ENCODE measurements at places on chromosomes 1 and 21.

GRCh38 chr1:71804140-71804539 is 478.2 kb downstream of the NEGR1 start:
- no peak for DNase-seq

DNA sequence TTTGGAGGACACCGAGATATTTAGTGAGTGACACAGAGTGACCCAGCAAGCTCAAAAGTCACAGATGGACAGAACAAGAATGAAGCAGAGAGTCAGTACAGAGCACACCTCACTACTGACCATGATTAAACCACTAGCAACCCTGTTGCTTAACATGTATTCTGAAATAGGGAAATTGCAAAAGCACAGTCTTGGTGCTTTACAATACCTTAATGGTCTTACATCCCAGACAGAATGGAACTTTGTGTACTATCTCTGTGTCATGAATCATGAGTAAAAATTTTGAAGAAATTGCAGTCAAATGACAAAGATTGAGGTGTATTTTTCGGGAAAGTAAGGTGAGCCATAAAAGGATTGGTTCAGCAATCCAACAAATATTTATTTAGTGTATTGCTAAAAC is 2.7 kb upstream of the SAMSN1 start:
- no peak for DNase-seq

- DNase-seq = no peak
Observed at GRCh38 chr21:29677326-29677725, 262.5 kb downstream of the GRIK1 start.

- DNase-seq = no peak
Observed at GRCh38 chr1:60936163-60936562, 146.2 kb upstream of the NFIA start.

GRCh38 chr1:115041654-115042053 is 12.0 kb downstream of the TSHB start:
- no peak for DNase-seq

DNA sequence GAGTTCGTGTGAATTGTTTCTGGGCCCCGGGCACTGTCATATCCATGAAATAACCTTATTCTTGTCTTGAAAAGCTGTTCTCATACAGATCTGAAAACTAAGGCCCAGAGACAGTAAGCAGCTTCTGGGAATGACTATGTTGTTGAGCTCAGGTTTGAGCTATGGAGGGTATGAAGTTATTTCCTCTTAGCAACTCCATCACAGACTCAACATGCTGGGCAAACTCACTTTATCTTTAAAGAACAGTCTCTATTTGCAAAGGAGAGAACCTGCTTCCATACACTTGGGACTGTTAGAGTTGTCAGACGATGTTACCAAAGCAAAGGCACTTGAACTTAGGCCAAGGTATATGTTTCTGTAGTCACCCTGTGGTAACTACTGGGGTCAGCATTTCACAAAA is 90.0 kb downstream of the GPR88 start:
- DNase-seq = peak; percentile 55

DNA sequence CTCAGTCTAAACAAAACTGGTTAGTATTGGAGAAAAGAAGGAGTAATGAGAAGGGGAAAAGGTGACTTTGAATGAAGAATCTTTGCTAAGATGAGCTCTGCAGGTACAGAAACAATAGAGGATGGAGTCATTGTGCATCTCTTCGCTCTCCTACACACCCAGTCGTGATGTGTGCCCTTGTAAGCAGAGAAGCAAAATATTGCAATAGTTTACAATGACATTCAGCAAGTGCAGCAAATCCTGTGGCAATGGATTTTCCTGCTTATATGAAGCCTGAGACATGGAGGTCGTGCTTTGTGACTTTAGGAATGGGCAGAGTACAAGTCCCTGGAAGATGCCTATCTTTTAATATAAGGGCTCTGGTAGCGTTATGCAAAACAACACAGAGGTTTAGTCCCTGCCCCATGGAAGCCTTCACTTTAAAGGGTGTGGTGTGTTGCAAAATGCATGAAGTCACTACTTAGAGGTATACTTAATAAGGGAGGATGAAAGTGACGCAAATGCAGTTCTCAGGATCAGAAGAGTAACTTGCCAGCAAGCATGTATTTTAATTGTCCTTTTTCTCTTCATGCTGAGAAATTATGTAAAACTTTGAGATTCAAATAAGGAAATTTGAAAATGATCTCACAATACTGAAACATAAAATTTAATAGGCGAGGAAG is 88.0 kb upstream of the IVNS1ABP start:
- DNase-seq = no peak

DNA sequence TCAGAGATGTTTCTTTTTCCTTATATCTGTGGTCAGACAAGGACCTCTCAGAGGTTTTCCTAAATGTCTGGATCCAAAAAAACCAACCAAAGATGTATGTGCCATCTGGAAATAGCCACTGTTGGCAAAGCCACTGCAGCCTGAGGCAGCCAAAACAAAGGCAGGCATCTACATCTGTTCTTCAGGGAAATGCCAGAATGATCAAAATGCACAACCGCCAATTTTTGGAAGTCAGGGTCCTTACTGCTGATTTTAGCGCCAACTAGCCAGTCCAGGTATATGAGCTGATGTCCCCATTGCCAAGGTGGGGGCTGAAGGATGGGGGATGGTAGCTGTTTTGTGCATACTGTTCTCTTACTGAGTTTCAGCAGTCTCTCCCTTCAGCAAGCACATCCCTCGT is 45.9 kb downstream of the SYT14 start:
- DNase-seq = no peak

DNA sequence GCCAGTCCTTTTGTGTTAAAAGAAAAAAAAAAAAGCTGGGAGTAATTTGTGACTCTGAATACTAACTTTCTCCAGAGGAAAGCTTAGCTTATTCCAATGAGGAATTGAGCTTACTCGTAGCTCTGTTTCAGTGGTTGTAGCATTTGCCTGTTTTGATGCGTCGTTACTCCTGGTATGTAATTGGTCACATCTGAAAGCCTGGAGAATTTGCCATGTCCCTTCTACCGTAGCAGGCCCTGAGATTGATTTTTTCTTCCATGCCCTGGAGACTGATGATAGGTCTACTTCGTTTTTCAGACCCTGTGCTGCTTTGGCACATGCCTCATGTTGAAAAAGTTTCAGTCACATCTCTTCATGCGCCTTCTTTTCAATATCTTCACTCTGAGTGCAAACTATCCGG is 1103.0 kb downstream of the PLA2G4A start:
- DNase-seq = no peak

DNA sequence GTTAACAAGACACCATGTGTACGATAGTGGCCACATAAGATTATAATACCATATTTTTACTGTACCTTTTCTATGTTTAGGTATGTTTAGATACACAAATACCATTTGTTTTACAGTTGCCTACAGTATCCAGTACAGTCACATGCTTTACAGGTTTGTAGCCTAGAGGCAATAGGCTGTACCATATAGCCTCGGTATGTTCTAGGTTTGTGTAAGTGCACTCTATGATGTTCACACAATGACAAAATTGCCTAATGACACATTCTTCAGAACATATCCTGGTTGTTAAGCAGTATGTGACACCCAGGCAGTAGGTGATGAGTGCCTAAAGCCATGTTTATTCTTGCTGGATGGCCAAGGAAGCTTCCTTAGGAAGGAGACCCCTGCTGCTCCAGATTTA is 111.8 kb downstream of the PAPPA2 start:
- DNase-seq = no peak

DNA sequence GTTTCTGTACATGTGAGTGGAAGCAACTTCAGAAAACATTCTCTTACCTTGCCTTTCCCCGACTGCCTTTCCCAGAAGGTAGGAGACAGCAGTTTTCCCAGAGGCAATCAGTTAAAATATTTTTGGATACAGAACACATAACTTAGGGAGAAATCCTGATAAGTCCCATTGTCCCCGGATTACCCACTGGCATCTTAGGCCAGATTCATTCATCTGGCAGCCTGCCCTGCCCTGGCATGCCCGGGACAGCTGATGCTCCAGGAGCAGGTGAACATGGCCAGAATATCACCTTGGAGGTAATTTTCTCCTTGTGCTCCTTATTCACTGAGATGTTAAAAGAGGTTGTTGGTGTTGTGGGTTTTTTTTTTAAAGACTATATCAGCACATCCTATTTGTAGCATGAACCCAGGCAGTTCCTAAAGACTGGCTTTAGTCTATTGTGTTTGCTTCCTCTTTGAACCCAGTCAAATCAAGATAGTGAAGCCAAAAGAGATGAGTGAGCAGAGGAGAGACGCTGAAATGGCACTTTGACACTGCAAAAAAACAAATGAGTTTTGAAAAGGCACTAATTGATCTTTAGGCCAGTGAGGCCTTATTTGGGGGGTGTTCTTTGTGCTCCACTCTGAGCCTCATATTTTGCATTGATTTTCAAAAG is 139.6 kb downstream of the PLPP3 start:
- no peak for DNase-seq

GRCh38 chr1:9907441-9907840 is 2.6 kb downstream of the CTNNBIP1 start:
- DNase-seq = no peak

GRCh38 chr1:98027103-98027705 is 106.4 kb upstream of the DPYD start:
- no peak for DNase-seq

DNA sequence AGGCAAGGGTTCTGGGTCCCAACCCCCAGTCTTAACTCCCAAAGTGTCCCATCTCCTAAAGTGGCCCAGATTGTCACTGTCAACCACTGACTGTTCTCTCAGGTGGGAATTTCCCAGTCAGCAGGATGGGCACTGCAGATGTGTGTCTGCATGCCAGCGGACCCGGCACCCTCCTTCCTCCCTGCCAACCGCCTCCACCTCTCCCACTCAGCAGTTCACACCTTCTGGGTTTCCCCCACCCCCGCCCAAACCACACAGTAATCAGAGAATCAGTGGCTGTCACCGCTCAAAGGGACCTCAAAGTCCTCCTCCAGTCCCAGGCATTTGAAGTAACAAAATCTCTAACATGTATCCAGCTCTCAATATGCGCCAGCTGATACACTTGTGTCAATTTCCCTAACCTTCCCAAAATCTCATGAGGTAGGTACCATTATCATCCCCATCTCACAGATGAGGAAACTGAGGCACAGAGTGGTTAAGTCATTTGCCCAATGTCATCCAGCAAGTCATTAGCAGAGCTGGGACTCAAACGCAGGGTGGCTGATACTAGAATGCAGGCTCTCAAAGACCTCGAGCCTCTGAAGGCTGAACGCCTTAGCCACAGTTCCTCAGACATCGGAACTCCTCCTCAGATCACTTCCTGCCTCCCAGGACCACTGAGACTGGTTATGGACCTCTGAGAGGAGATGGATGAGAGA is 4.8 kb downstream of the RUNX3 start:
- no peak for DNase-seq

GRCh38 chr1:15249081-15249480 is 2.1 kb downstream of the FHAD1 start:
- DNase-seq = no peak

DNA sequence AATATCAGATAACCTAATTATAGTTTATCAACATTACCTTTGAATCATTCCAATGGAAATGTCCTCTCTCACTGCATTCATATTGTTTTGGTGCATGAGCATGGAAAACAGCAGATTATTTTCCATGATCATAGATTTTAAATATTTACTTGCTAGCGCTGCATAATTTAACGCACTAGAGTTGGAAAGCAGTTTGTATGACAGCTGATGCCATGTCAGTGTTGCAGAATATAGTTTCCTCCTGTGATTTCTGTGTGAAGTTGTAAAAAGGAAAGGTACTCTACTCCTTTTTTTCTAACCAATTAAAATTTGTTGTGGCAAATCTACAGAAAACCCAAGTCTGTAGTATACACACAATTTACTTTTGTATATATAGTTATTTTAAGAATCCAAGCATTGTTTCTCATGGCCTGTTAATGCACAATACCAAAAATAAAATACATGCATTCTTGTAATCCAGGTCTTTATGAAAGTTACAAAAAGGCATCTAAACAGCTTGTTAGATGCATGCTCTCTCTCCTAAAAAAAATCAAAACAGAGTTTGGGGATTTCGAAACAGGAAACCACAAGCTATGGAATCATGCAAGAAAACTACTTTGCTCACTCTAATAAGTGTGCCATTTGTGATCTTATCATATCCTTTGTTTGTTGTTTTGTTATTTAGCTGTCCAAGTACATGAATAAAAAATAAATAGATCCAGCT is 1.9 kb upstream of the ATG4C start:
- DNase-seq = no peak

DNA sequence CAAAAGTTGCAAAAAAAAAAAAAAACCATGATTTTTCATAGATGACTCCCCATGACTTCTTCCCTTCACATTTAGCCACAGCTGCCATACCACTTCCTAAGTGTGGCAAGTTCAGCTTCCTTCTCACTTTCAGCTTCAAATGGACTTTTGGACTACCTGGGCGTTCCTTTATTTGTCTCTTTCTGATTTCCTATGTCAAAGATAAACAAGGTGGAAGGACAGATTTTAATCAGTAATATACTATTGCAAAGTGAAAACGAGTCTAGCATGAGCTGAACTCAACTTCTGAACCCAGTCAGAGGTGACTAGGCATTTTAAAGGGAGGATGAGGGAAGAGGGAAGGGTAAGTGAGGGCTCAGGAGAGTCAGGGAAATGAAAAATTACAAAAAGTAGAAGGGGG is 14.4 kb upstream of the SCCPDH start:
- no peak for DNase-seq

DNA sequence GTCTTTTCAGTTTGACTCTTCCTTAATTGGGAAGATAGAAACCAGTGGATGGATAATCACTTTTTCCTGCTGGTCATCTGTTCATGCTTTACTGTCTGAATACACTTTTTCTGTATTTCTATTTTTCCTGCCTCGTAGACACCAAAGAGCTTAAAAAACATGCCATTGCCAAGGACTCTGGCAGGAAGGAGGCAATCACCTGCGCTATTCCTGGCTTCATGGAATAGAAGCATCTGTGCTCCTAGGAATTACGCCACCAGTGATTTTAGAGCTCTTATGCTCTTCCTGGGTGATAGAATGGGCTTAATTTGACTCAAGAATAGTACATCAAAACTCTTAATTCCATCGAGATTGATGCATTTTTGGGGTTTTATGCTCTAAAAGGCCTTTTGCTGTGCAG is 15.7 kb downstream of the OR2B11 start:
- no peak for DNase-seq

DNA sequence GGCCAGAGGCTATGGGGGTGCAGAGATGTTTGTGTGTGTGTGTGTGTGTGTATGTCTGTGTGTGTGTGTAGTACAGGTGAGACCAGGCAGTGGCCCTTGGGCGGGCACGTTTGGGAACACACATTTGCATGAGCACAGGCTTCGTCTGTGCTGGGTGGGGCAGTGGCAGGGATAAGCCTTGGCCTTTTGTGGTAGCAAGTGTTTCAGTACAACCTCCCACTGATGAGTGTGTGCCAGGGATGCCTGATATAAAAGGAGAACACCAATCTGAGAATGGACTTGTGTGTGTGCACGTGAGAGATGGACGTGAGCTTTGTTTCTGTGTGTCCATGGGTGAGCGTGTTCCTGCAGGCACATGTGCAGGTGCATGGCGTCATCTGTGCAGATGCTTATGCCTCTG is 3.0 kb downstream of the NTRK1 start:
- DNase-seq = no peak

Data from KG1 (cell line).